Glutamatergic neuron (in vitro differentiated cells): ENCODE measurements at places on chromosomes 7 and 10.

DNA sequence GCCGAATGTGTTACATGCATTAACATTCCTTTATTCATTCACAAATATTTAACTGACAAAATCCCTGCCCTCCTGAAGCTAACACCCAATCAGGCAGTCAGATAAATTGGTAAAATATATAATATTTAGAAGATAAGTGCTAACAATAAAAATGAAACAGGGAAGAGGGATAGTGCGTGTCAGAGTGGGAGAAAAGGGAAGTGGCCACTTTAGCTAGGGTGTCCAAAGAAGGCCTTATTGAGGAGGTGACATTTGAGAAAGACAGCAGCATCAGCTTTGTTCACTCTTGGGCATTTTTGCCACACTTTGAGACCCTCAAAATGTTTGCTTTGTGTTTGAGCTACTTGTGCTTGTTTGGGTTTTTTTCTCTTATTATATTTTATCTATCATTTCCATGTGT lies 317.8 kb downstream of the SNX13 start:
- no peak for DNase-seq

DNA sequence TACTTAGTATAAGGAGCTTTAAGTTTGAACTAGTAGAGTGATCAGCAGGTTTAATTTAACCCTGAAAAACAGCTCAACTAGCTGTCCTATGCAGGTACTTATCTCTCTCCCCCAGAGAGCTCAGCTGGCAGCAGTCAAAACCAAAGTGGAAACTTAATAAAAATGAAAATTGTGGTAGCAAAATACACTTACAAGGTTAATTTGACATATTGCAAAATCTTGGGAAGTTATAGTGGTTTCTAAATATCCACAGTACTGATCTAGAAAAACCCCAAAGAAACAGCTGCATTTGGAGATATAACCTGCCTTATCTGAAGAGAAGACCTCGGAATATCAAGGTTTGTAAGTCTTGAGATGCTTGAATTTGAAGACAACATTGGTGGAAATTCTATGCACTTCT lies 269.2 kb downstream of the RNLS start:
- no peak for DNase-seq

DNA sequence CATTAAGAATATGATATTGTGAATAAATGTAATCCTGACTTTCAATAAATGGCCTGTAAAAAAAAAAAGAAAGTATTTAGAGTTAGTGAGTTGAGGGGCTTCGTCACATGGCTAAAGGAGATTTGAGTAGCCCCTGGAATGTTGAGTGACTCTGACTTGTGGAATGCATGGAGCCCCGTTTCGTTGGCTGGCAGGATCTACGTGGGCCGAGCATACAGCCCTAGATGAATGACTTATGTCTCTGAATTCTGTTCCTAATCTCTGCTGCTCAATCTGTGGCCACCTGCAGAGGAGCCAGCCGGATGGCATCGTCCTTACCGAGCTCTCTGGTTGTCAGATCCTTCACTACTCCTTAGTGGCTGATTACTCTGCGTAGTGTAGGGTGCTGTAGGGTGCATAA lies 155.7 kb downstream of the MGMT start:
- DNase-seq = no peak

- no peak for DNase-seq
These were observed 72.9 kb upstream of the PODXL start for GRCh38 chr7:131629217-131629882.

DNA sequence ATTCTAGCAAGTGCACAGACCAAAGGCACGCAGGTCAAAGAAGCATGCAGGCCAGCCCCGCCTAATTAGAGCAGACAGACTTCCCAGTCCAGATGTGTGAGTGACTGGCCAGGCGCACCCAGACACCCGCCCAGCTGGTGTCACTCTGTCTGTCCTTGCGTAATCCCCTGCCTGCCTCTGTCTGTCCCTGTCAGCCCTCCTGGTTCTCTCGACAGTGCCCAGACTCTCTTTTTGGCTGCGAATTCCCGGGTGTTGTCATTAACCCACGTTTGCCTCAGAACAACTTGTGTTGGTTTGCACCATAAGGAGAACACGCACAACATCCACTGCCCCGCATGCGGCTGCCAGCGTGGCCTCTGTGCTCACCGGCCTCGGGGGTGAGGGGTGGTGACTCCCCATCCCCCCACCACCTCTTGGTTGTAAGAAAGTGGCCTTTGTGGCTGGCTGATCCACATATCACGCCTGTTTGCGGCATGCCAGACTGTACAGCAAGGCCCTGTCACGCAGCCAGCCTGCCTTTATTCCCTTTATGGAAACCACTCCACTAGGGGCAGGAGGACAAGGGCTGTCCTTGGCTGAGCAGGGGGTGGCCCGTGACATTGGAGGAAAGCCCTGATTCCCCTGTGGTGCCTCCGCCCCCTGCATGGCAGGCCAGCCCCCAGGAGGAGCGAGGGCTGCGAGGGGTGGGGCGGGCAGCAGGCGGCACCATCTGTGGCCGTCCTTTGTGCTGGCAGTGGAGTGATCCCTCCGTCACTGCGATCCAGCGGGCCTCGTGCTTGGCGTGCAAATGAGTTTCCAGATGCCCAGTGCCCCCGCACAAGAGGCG lies 72.8 kb upstream of the PPIF start:
- peak; percentile 68 for DNase-seq

DNA sequence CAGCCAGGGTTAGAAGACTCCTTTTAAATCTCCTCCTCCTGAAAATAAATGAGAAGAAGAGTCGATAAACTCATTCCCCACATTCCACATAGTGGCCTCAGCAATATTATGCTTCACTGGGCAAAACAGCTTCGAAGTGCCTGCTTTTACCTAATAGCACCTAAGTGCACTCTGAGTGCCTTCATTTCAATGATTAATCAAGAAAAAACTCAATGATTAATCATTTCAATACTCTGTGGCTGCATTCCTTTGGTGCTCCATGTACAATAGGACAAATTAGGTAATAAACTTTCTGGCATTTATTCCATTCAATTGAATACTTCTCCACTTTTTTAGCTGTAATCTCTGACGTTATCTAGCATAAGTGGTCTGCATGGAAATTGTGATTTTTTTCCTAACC lies 174.6 kb downstream of the CCDC71L start:
- DNase-seq = no peak

DNA sequence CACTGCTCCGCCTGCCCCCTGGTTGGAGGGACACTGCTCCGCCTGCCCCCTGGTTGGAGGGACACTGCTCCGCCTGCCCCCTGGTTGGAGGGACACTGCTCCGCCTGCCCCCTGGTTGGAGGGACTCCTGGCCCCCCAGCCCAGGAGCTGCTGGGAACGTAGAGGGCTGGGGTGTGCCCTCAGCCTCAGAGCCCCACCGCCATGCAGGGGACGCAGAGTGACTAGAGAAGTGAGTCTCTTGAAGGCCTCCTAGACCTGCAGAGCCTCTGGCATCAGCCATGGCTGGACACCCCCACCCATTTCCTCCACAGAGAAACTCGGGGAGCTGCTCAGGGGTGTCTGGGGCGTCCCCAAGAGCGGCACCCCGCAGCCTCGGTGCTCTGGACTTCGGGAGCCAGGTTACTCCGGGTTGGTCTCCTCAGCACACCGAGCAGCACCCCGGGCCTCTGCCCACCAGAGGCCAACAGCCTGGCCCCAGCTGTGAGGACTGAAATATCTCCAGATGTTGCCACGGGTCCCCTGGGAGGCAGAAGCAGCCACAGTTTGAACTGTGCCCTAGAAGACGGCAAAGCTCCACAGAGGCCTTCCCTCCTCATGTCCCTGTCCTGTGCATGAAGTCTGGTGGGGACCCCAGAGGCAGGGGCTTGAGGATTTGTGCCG lies 191.9 kb downstream of the ELFN1 start:
- no peak for DNase-seq

GRCh38 chr10:62912086-62912485 lies 95.9 kb upstream of the EGR2 start:
- no peak for DNase-seq

DNA sequence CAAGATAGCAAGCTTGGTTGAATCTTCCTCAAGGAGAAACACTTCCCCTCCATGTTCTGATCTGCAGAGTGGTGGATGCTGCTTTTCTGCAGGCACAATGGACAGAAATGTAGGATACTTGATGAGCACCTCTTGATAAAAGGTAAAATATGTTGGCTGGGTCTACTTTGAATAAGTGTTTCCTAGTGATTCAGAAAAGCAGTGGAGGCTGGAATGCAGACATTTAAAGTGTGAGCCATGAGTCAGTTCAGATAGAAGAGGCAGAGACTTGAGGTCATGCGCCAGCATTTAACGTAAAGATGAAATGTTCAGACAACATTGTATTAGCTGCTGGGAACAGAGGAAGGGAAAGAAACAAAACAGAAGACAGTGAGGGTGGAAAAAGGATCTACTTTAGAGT lies 403.1 kb downstream of the ADRA2A start:
- DNase-seq = no peak

DNA sequence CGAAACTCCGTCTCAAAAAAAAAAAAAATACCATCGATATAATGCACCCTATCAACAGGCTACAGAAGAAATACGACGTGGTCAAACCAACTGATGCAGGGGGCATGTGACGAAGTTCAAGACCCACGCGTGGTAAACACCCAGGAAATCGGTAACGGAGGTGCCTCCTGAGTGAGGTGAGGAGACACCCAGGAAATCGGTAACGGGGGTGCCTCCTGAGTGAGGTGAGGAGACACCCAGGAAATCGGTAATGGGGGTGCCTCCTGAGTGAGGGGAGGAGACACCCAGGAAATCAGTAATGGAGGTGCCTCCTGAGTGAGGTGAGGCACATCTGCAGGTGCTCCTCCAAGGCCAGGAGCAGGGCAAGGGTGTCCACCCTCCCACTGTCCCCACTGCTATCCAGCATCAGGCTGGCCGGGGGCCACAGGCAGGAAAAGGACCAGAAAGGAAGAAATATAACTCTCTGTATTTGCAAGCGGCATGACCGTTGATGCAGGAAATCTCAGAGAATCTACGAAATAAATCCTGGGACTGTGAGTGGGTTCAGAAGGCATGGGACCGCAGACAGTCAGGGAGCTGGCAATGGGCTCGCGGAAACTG lies 10.7 kb upstream of the GPR146 start:
- DNase-seq = no peak

DNA sequence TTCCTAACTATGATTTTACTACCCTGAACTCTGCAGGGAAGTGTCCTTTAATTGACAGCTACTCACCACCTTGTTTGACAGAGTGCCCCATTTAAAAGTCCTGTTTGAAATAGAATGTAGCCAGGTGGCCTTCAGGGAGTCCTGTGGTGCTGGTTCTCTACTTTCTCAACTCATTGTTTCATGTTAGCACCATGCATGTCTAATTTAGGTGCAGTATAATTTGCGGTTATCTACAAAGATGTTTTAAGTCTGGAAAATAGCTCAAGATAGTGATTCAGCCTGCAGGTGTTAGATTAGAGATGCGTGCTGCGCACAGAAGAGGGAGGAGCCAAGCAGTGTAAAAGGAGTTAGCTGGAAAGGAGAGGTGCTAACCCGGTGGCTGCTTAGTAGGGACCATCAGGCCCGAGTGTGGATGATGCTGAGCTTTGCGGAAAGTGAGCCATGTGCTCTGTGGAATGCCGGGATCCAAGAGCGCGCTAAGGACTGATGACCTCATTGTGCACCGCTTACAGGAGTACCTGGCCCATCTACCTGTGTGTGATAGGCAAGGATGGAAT lies 1.2 kb downstream of the CCM2 start:
- peak; percentile 40 for DNase-seq
